Stimulated activated memory B cell treated with anti-CD40 and anti-IgM and Interleukin-4, amounts not matched to agents 10 μg/mL and 1 μg/mL and 100 μg/mL, for 72 hours (primary cell): ENCODE measurements at places on chromosomes 3 and 15.

GRCh38 chr3:128309026-128309425 lies 155.7 kb downstream of the EEFSEC start:
- no peak overlapping the region for H3K27ac ChIP-seq
- peaks cover 29% of the 10 kb centered on the region for H3K36me3 ChIP-seq
- no peak for ATAC-seq
- no peaks in the 10 kb centered on the region for H3K27me3 ChIP-seq

GRCh38 chr3:9947025-9947995 lies 4.9 kb downstream of the PRRT3 start:
- H3K4me1 ChIP-seq, result peaks cover 25% of the 10 kb centered on the region
- peaks cover 22% of the 10 kb centered on the region for H3K36me3 ChIP-seq
- no peak overlapping the region for H3K4me3 ChIP-seq
- no peak overlapping the region for H3K27ac ChIP-seq
- no peak for ATAC-seq
- H3K27me3 ChIP-seq, result no peaks in the 10 kb centered on the region

DNA sequence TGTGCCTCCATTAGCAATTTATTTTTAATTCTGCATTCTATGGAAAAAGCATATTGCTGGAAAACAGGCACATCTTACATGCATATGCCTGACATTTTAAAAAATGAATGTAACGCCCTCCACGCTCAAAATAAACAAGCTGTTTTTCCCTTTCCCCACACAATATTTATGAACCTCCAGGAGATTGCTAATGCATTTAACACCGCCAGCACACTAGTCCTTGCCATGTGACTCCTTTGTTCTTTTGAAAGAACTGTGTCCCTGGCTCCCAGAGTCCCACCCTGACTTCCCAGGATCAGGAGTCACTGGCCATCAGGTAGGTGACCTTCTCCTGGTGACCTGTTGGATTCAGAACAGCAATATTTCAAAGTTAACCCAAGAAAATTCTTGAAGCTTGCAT lies 571.2 kb upstream of the CFAP20DC start:
- H3K4me3 ChIP-seq, result no peak overlapping the region
- no peak overlapping the region for H3K27ac ChIP-seq
- no peaks in the 10 kb centered on the region for H3K36me3 ChIP-seq
- no peaks in the 10 kb centered on the region for H3K27me3 ChIP-seq

DNA sequence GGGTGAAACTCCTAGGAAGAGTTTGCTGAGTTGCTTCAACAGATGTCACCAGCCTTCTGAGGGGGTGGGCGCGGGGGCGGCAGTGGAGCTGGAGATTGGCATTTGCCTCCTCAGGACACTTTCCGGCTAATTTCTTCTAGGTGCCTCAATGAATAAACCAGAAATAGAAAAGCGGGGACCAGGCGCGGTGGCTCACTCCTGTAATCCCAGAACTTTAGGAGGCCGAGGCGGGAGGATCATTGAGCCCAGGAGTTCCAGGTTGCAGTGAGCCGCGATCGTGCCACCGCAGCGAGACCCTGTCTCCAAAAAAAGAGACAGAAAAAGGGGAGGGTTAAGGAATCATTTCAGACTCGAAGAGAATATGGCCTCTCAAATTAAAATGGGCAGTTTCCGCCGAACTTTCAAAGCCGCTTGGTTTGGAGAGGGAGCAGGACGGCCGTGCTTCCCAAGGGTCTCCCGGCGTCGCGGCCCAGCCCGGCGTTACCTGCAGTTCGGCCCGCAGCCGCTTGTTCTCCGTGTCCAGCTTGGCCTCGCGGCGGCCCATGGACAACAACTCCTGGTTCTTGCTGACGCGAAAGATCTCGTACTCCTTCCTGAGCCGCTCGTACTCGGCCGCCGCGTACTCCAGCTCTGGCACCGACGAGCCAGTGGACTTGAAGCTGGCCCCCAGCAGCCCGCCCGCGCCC lies 587 bp downstream of the NPHP3 start:
- H3K27me3 ChIP-seq, result no peaks in the 10 kb centered on the region
- H3K27ac ChIP-seq, result peak overlapping the region; percentile 90
- H3K36me3 ChIP-seq, result peaks cover 11% of the 10 kb centered on the region
- H3K4me1 ChIP-seq, result peaks cover 33% of the 10 kb centered on the region

DNA sequence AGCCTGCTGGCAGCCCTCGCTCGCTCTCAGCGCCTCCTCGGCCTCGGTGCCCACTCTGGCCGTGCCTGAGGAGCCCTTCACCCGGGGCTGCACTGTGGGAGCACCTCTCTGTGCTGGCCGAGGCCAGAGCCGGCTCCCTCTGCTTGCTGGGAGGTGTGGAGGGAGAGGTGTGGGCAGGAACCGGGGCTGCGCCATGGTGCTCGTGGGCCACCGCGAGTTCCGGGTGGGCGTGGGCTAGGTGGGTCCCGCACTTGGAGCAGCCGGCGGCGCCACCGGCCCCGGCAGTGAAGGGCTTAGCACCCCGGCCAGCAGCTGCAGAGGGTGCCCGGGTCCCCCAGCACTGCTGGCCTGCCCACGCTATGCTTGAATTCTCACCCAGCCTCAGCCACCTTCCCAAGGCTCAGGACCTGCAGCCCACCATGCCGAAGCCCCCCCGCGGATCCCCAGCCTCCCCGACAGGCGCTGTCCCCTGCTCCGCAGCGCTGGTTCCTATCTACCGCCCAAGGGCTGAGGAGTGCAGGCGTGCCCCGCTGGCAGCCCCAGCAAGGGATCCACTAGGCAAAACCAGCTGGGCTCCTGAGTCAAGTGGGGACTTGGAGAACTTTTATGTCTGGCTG lies 863.3 kb downstream of the IGSF11 start:
- no peaks in the 10 kb centered on the region for H3K4me1 ChIP-seq
- H3K27ac ChIP-seq, result no peak overlapping the region
- no peaks in the 10 kb centered on the region for H3K27me3 ChIP-seq
- peak; percentile 27 for ATAC-seq

DNA sequence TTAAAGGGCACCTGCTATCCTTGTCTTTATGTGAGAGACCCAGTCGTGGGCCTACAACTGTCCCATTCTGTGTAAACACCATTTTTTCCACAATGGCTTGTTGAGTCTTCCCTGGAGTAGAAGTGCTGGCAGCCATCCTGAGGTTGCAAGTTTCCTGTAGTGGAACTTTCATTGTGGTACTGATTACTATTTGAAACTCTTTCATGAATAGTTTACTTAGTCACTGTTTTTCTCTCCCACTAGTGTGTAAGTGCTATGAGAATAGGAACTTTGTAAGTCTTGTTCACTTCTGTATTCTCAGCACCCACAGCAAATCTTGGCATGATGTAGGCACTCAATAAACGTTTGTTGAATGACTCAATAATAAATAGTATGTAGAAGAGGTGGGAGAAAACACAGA lies 48.6 kb downstream of the RARB start:
- no peak for ATAC-seq
- no peak overlapping the region for H3K27ac ChIP-seq

- H3K36me3 ChIP-seq, result no peaks in the 10 kb centered on the region
- H3K4me1 ChIP-seq, result no peaks in the 10 kb centered on the region
- H3K4me3 ChIP-seq, result no peak overlapping the region
- H3K27ac ChIP-seq, result no peak overlapping the region
- ATAC-seq, result no peak
Observed at GRCh38 chr3:61531528-61531927, 29.8 kb upstream of the PTPRG start.

- H3K36me3 ChIP-seq, result peaks cover 13% of the 10 kb centered on the region
- H3K4me3 ChIP-seq, result no peak overlapping the region
- H3K4me1 ChIP-seq, result peaks cover 69% of the 10 kb centered on the region
- H3K27ac ChIP-seq, result no peak overlapping the region
Observed at GRCh38 chr3:128763967-128764366, 38.0 kb downstream of the RAB7A start.

DNA sequence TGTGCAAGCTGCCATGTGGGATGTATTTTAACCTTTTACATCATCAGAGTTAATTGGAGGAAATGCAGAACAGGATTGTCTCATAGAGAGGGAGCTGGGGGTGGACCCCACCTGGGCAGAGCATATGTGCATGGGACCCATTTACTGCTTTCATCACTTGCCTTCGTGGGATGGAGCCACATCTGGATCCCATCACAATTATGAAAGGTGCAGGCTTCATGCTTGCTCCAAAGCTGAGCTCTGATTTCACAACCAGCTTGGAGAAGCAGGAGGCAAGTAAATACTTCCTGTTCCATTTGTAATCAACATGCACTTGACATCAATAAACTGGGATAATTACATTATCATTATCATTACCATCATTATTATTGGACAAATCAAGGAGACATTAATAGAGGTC lies 161.9 kb downstream of the ALDH1A2 start:
- H3K36me3 ChIP-seq, result no peaks in the 10 kb centered on the region
- ATAC-seq, result no peak
- no peak overlapping the region for H3K27ac ChIP-seq
